Activated T-helper 1 cell treated with anti-CD3 and anti-CD28 coated beads, Interleukin-2, amount 50 U/mL, for 16 hours (primary cell): ENCODE measurements at places on chromosomes 5 and 9.

DNA sequence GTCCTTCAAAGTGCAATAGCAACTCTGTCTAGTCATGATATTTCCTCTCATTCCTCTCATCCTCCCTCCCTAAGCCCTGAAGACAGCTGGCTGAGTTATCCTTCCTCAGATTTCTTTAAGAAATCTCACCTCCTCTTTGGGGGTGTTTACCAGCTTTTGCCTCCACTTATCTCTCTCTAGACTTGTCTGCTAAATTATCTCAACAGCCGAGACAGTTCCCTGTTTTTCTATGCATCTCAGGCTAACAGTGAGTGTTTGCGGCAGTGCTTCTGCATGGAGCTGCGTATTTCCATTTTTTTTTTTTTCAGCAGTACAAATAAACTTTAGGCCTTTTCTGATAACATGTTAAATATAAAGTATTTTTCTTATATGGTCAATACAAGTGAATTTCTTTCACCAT, 20.9 kb downstream of the KCTD16 start:
- no peak for DNase-seq

DNA sequence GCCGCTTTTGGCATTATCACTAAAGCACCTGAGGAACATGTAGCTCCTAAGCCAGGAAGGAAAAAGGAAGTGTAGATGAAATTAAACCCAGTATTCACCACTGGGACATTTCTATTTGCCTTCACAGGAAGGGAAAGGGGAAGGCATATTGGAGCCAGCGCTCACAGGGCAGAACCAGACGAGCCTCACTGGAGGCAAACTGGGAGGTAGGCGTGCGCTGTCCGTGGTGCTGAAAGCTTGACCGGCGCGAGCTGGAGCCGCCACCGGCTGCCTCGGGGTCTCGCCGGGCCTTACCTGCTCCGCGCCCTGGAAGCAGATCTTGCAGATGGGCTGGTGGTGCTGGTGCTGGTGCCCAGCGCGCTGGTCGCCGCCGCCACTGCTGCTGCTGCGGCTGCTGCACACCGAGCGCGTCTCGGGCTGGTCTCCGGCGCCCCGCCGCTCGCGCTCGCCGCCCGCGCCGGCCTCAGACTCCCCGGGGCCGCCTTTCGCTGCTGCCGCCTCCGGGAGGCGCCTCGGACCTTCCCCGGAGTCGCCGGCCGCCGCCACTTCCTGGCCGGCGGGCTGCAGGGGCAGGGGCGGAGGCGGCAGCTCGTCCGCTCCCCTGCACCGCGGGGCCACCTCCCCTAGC, 732 bp downstream of the MARCHF11 start:
- DNase-seq = no peak

- DNase-seq = no peak
These were observed 320.2 kb downstream of the CTNND2 start for GRCh38 chr5:11584017-11584416.

DNA sequence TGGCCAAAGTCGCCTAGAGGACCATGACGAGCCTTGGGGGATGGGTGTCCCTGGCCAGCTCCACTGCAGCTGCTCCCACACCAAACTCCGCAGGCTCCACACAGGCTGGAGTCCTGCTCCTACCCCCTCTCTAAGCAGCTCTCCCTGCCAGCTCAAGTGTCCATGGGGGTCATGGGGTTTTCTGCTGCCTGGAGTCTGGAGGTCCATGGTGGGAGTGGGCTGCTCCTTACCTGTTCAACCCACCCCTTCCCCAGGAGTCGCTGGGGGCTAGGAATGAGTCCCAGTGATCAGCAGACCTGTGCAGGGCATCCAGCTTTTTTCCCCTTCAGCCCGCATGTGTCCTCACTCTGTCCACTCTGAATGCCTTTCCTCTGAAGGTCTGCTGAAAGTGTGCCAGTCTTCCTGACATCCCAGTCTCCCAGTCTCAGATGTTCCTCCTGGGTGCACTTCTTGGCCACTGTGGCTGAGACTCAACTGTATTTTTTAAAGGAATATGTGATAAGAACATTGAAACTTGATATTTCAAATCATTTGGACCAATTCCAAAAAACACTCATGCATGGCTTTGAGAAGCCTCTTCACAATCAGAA, 261.3 kb upstream of the ANKH start:
- no peak for DNase-seq

- no peak for DNase-seq
These were observed 132.5 kb downstream of the GABRB2 start for GRCh38 chr5:161414037-161414436.

DNA sequence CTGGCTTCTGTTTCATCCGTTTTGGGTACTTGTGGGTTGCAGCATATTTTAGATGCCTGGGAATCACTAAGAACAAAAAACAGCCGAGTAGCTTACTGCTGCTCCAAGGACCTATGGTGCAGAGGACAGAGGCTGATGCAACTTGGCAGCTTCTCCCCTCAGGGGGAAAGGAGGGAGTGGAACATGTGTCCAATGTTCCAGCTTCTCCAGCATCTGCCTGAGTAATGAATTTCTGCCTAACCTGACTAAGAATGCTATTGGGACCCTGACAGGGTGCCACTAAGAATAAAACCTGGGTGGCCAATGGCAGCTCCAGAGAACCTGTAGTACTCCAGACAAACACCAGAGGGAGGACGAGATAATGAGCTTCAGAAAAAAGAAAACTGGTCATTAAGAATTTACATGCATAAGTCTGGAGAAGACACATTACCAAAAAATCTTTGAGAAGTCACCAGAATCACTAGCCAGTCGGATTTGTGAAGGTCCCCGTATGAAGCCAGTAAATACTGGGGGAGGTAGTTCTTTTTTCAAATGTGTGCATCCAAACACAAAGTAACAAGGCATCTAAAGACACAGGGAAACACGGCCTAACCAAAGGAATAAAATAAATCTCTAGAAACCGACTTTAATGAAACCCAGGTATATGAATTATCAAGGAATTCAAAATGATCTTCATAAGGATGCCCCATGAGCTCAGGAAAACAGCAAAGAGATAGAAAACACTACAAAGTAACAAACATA, 293.5 kb downstream of the HINT1 start:
- no peak for DNase-seq

DNA sequence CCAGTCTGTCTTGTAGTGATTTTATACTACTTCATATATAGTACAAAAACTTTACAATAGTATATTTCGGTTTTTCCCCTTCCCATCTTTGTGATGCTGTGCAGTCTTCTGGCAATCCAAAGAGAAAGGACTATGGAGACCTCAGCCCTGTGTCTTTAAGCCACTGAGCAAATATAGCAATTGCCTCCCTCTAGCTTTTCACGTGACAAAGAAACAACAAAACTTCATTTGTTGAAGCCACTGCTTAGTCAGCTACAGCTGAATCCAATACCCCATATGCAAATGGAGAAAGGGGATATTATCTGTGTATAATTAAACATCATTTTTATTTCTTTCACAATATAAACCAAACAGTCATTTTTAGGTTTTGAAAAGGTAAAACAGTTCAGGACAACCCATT, 142.8 kb upstream of the STK32A start:
- DNase-seq = no peak

GRCh38 chr9:134065612-134066419, 2.0 kb downstream of the BRD3 start:
- DNase-seq = peak; percentile 37

GRCh38 chr5:163846512-163846911, 341.1 kb downstream of the MAT2B start:
- no peak for DNase-seq

DNA sequence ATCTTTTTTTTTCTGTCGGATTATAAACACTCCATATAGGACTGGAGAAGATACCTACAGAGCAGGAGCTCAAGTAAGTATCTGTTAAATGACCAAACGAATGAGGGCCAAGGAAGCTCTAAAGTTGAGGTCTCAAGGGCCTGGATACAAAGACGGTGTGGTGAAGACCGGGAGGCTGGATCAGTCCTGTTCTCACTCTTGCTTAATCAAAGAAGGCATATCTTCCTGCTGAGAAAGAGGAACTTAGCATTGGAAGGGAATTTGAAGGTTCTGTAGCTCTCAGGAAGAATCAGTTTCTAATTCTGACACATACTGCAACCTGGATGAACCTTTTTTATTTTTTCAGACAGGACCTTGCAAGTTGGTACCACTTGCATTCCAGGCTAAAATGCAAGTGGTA, 28.3 kb upstream of the PAX5 start:
- DNase-seq = no peak

DNA sequence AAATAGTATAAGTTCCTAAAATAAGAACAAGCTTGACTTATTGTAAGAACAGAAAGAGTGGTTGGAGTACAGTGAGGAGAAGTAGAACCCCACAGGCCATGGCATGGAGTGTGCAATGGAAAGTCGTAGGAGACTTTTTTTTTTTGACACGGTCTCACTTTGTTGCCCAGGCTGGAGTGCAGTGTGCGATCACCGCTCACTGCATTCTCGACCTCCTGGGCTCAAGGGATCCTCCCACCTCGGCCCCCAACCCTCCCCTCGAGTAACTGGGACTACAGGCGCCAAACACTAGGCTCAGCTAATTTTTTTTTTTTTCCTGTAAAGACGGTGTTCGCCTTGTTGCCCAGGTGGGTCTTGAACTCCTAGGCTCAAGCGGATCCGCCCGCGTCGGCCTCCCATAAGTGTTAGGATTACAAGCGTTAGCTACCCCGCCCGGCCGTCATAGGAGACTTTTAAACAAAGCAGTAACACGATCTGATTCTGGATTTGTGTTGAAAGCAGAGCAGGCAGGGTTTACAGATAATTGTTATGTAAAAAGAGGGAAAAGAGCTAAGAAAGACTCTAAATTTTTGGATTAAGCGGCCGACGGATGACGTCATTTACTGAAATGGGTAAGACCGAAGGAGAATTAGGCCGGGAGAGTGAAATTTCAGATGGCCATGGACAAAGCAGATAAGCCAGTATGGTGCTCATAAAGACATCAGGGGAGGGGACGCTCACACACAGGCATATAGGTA, 752 bp downstream of the TSTD2 start:
- no peak for DNase-seq

- DNase-seq = no peak
These were observed 30.3 kb downstream of the NDUFS4 start for GRCh38 chr5:53590759-53591158.

DNA sequence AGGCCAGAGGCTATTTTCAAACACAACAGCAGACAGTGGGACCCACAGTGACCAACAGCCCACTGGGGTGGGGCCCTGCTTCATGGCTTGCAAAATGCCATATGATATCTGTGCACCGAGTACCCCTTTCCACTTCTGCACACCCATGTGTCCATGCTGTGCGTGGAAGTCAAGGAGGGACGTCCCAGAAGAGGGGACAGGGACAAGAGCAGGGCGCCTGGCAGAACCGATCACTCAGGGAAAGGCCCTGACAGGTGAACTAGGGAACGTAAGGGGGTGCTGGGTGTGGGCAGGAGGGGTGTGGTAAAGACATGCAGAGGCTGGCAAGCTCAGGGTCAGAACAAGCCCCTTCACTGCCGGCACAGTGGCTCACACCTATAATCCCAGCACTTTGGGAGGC, 7.6 kb upstream of the TTLL11 start:
- DNase-seq = no peak

DNA sequence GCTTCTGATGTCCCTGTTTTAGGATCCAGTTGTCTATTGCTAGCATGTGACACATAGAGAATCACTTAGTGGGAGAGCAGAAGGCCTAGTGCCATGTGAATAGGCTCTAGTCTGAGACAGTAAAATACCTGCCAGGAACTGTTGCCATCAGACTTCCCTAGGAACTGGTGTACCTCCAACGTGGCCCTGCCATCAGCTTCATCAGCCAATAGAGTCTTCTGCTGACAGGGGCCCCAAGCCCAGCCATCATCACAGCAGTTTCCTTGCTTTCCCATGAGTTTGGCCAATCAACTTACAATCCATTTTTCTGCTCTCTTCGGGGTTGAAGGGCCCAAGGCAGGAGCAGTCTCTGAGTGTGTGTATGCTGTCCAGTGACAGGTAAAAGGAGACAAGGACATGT, 128.4 kb upstream of the ADRA1B start:
- no peak for DNase-seq

- DNase-seq = no peak
These were observed 564 bp upstream of the TOR2A start for GRCh38 chr9:127735530-127736185.

DNA sequence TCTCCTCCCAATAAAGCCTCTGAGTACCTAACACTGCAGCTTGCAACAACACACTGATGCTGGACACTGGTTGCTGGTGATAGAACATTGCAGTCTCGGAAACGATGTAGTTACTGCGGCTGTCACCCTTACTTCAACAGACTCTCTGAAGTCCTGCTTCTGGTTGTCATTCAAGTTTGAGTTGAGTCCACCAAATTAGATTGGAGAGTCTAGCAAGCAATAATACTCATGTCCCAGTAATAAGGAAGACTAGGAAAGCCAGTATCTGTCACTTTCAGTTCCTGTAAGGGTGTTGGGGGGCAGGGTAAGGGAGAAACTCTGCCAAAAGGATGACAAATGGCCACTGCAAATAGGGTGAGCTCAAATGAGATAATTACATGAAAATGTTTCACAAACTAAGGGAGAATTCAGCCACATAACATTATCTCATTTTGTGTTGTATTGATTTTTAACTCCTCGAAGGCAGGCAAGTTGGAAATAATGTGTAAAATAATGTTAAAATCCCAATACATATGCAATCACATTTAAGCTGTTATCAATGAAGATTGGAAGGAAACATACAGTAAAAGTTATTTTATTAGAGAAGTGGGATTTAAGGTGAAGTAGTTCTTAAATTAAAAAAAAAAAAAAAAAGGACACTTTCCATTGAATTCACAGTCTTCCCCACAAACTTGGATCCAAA, 849 bp upstream of the IFT74 start:
- no peak for DNase-seq

- no peak for DNase-seq
These were observed 179.6 kb downstream of the MLLT3 start for GRCh38 chr9:20442461-20443319.

DNA sequence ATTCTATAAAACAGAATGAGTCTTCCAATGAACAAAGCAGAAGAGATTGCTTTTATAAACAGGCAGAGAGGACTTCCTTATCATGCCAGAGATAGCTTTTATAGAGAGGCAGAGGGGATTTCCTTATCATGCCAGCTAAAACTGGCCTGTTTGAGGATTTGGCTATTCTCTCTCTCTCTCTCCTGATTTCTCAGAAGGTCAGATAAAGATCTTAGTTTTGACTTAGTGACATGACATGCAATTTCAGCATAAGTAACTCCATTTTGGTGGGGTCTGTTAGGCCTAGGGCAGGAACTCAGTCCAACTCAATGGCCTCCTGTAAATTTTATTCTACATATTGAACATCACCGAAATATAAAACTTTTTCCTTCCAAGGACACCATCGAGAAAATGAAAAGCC, 31.5 kb upstream of the DENND4C start:
- no peak for DNase-seq
